Glutamatergic neuron (in vitro differentiated cells): ENCODE measurements at places on chromosomes 6 and 20. TPM values are rescaled to one million over a fixed set of nuclear protein-coding genes. Genes with fewer than 3 reads are reported as not detected.

The SDC4 gene
- 0.61 TPM for total RNA-seq

The NFKBIL1 gene
- 29.8 TPM for total RNA-seq

The SLC32A1 gene
- 0.59 TPM for total RNA-seq

The TSPO2 gene
- not detected for total RNA-seq
